ENCODE measurements at places on chromosomes 4 and X.

- no peak for DNase-seq
These were observed 37.9 kb upstream of the TENM3 start for GRCh38 chr4:182205306-182205705.

- no peak for DNase-seq
These were observed 149.1 kb upstream of the PCDH10 start for GRCh38 chr4:133000012-133000411.

DNA sequence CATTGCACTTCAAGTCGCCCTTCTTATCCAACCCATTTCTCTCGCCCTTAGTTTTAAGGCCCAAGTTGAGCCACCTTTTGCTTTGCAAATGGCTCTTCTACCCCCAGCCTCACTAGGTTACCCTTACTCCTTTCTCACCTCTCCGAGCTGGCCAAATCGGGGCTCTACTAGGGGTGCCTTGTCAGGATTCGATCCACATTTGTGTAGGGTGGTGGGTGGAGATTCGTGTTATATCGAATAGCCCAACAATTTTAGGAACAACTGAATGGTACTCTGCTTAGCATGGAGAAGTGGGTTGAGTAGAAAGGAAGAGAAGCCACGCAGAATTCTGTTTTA is 3.5 kb downstream of the SLIT2 start:
- DNase-seq = no peak

- no peak for DNase-seq
These were observed 813.8 kb upstream of the HTR2C start for GRCh38 chrX:113770071-113770470.

- peak; percentile 83 for DNase-seq
These were observed 11.0 kb downstream of the ARHGAP36 start for GRCh38 chrX:131068945-131069719.

GRCh38 chr4:151668689-151669402 is 92.0 kb downstream of the GATB start:
- no peak for DNase-seq
